ENCODE measurements at places on chromosomes 5 and 9.

DNA sequence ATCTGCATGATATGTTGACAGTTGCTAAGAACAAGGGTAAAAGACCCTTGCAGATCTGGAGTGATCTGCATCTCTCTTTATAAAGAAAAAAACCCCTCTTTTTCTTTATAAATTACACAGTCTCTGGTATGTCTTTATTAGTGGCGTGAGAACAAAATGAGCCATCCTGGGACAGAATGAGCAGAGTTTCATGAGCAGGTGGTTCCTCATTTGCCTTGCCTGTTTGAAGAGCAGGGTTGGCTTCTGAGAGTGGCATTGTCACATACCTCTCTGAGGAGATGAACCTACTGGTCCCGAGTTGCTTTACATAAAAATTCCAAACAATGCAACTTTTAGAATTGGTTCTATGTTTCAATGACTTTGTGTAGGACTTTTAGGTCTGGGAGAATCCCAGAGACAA lies 94.3 kb downstream of the INSYN2B start:
- DNase-seq = no peak

DNA sequence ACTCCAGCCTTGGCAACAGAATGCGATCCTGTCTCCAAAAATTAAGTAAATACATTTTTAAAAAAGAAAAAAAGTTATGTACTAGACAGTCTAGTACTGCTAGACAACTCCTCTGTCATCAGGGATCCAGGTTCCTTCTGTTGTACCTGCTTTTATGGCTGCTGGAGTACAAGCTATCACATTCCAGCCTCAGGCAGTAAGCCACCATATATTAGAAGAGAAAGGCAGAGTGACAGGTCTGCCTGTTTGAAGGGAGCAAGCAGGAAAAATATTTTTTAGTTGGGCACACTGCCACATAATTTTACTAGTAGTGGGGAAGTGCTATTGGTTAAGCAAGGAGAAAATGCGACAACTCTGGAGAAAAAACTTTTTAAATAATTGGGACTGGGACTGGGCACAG lies 10.9 kb downstream of the RPS6 start:
- no peak for DNase-seq

DNA sequence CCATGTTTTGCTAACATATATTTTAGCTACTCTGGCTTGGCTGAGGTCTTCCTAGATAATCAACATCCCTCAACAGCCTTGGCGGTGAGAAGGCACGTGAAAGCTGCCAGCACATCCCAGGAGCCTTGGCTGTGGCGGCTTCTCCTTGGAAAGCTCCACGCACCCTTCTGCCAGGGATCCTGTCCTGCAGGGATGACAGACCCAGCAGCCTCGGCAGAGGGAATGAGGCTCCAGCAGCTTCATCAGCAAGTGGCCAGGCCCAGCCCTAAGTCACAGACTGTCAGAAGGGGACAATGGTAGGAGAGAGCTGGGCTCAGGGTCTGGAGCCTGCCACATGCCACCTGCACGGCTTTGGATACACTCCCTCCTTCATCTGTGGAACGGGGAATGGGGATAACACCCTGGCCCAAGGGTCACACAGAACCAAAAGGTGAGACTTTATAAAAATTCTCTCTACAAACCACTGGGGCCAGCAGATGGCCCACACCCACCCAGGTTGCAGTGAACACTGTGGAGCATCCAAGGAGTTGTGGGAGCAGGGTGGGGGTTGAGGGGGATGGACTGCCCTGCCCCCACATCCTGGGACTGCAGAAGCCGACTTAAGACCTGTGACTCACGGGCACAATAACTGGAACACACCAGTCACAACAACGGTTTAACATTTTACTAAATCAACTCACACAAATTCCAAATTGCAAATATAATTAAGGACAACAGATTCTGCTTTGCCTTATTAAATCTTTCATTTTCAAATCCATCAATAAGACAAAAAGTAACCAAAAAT lies 65.1 kb downstream of the MACROH2A1 start:
- DNase-seq = no peak

DNA sequence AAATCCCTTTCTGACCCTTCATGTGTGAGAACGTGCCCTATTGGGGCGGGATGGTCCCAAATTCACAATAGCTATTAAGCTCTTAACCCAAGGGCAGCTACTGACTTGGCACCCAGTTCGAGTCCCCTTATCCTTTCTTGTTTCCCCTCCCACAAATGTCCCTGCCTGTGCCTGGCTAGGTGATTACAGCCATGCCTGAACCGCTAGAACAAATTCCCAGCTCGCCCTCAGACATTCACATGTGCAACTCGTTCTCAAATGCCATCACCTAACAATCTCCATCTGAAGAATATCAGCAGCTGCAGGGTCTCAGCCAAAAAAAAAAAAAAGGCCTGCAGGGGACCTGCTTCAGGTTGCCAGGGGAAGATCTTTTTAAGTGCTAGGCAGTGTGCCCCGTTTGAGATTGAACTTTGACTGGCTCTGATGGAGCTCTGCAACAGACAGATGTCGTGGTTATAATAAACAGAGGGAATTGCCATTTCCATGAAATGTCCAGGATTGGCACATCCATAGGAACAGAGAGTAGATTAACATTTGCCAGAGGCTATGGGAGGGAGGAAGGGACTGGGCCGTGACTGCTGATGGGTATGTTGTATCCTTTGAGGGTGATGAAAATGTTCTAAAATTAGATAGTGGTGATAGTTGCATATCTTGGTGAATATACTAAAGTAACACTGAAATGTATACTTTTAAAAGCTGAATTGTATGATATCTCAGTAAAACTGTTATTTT lies 347.2 kb upstream of the WWC1 start:
- DNase-seq = no peak

DNA sequence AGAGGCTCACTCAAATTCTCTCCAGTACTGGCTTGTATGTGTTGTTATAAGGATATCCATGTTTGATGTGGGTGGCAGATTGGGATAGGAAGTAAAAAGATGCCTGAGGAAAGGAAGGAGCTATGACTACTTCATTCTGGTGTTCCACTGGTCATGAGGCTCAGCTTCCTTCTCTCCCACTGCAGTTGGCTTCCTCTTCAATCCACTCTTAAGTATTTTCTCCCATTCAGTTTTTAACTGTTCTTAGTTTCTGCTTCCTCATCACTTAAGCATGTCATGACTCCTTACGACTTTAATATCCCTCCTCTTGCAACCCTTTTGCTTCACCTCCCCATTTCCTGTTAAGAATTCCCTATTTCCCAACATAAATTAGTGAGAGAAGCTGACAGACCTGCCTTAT lies 81.1 kb downstream of the PJA2 start:
- no peak for DNase-seq

- DNase-seq = no peak
Observed at GRCh38 chr5:69090158-69090557, 3.7 kb upstream of the SLC30A5 start.

GRCh38 chr9:16552252-16552651 lies 318.2 kb downstream of the BNC2 start:
- no peak for DNase-seq

DNA sequence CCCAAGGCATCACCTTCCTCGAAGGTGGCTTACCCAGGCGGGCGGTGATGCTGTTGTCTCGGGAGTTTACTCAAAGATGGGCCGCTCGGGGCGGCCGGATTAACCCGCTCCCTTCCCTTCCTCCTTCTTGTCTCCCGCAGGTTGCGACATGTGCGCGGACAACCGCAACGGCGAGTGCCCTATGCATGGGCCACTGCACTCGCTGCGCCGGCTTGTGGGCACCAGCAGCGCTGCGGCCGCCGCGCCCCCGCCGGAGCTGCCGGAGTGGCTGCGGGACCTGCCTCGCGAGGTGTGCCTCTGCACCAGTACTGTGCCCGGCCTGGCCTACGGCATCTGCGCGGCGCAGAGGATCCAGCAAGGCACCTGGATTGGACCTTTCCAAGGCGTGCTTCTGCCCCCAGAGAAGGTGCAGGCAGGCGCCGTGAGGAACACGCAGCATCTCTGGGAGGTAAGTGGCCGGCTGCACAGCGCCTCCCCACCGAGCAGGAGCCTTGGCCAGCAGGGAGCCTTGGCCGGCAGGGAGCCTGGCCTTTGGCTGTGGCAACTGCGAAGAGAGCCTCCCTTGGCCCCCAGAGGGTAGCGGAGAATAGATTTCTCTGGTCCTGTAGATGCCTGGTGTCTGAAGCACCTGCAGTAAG lies 10.6 kb downstream of the PRDM6 start:
- DNase-seq = no peak

DNA sequence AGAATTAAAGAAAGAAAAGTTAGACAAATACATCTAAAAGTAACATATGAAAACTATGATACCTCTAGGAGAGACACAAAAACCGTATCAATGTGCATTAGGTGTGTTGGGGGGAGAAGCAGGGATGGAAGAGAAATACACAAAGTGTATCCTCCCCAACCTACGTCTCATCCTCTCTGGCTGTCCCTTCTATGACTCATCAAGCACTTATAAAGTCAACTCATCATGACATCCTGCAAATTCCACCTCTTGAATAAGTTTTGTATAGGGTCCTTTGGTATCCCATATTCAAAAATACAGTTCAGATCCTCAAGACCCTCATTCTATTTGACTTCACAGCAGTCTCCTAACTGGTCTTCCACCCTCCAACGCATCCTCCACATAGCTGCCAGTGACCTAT lies 917.6 kb upstream of the DMAC1 start:
- DNase-seq = no peak

DNA sequence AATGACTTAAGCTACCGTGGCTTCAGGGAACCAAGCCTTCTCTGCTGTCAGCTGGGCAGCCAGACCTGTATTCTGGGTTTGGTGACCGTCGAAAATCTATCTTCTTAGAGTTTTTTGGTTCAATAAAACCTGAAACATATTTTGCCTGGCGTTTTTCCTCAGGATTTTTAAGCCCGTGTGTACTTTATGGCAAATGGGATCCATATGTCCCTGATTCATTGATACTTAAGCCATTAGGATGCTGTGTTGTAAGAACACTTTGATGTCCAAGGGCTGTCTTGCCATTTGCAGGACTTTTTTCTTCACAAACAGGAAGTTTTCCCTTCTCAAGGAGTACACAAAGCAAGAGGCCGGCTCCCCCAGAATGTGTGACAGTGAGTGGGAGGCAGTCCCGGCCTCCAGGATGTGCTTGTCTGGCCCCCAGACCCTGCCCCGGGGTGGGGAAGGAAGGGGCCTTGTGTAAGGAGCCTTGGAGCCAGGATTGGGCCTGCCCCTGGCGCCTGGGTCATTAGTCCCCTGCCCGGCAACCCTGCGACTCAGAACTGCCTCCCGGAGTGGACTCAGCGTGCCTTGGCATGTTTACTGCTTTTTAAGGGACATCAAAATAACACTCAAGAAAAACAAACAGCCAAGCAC lies 83.4 kb upstream of the SMIM23 start:
- no peak for DNase-seq

DNA sequence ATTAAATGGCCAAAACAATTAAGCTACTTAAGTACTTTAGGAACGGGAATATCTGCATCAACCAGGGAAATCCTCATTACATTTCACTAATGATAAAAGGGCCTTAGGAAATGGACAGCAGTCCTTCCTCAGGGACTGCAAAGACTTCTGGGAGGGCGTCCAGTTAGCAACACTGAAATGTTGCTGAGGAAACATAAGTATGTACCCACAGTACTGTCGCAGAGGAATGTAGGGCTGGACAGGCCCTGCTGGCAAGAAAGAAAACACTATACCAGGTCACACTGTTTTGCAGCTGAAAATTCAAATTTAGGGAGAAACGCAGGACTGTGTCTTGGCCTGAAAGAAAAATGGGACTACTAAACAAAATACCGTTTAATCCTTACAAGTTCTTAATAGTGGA lies 1.3 kb downstream of the C5orf15 start:
- DNase-seq = no peak

GRCh38 chr5:92907938-92908606 lies 672.9 kb downstream of the NR2F1-AS1 start:
- no peak for DNase-seq

- no peak for DNase-seq
Observed at GRCh38 chr5:96432216-96433065, 607 bp downstream of the PCSK1 start.

GRCh38 chr5:87300744-87301143 lies 33.1 kb downstream of the RASA1 start:
- peak; percentile 37 for DNase-seq

DNA sequence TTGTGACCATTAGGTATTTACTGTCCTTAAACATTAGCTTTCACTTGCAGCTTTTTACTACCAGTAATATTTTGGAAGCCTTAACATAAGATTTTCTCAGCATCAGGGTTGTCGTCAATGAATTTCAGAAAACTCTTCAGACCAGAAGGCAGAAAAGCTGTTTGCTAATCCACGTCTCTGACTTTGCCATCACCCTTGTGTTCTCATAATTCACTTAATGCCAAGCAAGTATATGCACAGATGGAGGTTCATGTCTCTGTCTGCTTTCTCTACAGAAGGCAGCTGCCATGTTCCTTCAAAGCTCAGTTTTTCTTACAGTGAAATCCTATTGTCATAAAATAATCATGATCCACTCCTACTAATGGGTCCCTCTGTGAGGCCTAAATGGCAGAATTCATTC lies 37.7 kb upstream of the LRRC19 start:
- DNase-seq = no peak

DNA sequence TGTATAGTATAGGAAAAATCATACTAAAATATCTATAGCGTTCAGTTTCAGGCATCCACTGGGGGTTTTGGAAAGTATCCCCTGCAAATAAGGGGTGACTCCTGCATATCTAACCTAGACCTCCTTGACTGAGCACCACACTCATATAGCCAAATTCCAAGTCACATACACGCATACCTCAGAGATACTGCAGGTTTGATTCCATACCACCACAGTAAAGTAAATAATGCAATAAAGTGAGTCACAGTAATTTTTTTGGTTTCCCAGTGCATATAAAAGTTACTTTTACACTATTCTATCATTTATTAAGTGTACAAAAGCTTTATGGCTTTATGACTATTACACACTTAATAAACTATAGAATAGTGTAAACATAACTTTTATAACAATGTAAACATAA lies 151.3 kb downstream of the CCDC192 start:
- no peak for DNase-seq

GRCh38 chr9:119078015-119078414 lies 291.2 kb downstream of the BRINP1 start:
- no peak for DNase-seq

DNA sequence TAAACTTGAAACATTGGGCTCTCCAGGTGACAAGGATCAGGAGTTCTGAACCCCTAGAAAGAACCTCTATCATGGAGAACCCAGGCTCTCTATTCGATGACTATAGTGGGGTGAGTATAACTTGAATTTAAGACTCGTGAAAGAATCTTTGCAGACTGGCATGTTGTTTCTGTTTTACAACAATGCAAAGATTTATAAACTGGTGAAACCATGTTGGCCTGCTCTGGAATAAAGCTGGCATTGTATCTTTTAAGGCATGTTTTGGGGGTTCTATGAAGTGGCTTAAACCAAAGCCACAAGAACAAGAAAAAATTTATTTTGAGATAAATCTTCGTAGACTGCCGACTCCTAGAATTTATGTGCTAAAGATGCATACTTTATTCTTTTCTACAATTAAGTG lies 9.8 kb upstream of the GDNF start:
- no peak for DNase-seq

GRCh38 chr5:28208356-28208755 lies 1170.0 kb upstream of the CDH9 start:
- DNase-seq = no peak

GRCh38 chr9:114451707-114452031 lies 53.6 kb downstream of the WHRN start:
- no peak for DNase-seq

GRCh38 chr5:165497707-165498106 lies 1992.3 kb downstream of the MAT2B start:
- no peak for DNase-seq

Measured in activated CD4-positive, alpha-beta T cell treated with anti-CD3 and anti-CD28 coated beads, Interleukin-2, amount 50 U/mL, for 4 hours (primary cell).